Daoy (cell line): ENCODE measurements at places on chromosomes 2 and 18. TPM values are rescaled to one million over a fixed set of nuclear protein-coding genes. Genes with fewer than 3 reads are reported as not detected.

GRCh38 chr2:217857624-217858506, 144.9 kb downstream of the TNS1 start:
- no peak for DNase-seq

DNA sequence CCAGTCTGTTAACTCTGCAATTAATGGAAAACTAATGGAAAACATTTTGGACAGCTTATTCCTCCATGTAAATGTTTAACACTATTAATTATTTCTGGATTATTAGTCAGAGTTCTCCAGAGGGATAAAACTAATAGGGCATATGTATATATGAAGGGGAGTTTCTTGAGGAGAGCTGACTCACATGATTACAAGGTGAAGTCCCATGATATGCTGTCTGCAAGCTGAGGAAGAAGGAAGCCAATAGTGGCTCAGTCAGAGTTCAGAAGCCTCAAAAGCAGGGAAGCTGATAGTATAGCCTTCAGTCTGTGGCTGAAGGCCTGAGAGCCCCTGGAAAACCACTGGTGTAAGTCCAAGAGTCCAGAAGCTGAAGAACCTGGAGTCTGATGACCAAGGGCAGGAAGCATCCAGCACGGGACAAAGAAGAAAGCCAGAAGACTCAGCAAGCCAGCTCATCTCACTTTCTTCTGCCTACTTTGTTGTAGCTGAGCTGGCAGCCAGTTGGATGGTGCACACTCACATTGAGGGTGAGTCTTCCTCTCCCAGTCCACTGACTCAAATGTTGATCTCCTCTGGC, 136.0 kb downstream of the PTH2R start:
- no peak for DNase-seq

GRCh38 chr18:48475635-48476549, 62.9 kb upstream of the CTIF start:
- peak; percentile 55 for DNase-seq

DNA sequence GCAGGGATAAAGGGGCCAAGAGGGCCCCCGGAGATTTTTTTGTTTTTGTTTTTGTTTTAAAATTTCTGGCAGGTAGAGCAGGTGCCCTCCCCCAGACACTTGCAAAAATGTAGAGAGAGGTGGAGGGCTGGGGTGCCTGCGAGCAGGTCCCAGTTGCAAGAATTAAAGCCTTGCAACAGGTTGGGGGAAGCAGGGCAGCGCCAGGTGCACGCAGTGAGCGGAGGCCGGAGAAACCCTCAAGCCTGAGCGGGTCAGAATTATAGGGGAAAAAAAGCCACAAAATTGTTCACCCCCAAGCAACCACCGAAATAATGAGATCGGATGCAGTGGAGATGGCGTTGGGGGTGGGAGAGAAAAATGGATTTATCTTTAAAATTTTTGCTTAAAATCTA, 527 bp downstream of the IGFBP5 start:
- no peak for DNase-seq

- no peak for DNase-seq
Measured at GRCh38 chr2:106038601-106039375, 155.3 kb downstream of the UXS1 start.

INHA gene
- 0.36 and 0.80 TPM in 2 replicates for total RNA-seq

- DNase-seq: peak; percentile 94
Measured at GRCh38 chr2:196987649-196988364, 61.3 kb upstream of the PGAP1 start.

GRCh38 chr2:128026448-128027277, 1.2 kb downstream of the SAP130 start:
- DNase-seq: no peak
